ENCODE measurements at places on chromosomes 13 and 19.
A peak's percentile ranks its signal among the peaks of the same experiment; 100 is the strongest.

GRCh38 chr19:4493104-4493928 lies 21.2 kb downstream of the HDGFL2 start:
- no peak for DNase-seq

DNA sequence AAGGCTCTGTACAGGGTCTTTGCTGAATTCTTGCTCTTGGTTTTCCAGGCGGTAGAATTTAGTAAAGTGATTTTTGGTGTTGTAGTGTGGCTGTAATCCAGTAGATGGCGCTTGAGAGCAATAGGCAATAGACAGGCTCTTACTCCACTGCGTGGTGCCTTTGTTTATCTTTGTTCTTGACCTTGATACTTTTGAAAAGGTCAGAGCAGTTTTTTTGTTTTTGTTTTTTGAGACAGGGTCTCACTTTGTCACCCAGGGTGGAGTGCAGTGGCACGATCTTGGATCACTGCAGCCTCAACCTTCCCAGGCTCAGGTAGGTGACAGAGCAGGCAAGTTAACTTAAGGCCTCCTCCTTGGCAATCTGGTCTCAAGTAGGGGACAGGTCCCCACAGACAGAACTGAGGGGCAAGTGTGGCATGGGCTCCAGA lies 12.2 kb upstream of the LILRA5 start:
- peak; percentile 25 for DNase-seq

DNA sequence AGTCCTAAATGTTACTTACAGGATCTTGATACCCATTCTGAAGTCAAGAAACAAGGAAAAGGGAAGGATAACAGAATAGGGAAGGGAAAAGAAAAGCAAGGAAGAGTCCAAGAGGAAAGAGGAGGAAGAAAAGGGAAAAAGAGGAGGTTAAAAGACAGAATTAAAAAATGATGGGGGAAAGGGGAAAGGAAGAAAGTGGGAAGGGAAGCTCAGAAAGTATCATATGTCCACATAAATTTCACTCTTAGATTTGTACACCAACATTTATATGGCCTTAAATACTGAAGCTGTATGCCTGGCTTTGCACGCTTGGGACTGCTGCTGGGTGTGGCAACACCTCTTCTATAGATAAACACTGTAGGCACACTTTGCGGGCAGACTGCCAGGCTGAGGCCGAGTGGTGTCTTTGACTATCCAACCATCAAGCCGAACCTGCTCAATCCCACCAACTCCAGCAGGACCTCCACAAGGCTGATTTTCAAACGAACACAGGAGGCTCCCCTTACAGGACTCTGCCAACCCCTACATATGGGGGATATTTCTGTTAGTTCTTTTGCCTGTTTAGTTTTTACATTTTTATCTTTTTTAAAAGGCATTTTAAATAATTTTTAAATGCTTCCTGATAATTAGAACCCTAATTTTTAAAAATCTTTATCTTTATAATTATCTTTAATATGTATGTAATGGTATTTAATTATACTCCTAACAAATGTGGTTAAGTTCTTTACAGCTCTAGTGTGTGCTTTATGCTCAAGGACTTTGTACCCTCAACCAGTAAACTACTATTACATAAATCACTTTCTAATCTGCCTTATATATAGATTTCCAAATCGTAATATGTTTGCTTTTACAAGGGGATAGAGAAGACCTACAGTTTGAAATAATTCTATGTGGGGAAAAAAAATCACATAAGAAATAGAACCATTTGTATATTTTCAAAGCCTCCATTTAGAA lies 154.2 kb downstream of the DIAPH3 start:
- DNase-seq, result no peak

DNA sequence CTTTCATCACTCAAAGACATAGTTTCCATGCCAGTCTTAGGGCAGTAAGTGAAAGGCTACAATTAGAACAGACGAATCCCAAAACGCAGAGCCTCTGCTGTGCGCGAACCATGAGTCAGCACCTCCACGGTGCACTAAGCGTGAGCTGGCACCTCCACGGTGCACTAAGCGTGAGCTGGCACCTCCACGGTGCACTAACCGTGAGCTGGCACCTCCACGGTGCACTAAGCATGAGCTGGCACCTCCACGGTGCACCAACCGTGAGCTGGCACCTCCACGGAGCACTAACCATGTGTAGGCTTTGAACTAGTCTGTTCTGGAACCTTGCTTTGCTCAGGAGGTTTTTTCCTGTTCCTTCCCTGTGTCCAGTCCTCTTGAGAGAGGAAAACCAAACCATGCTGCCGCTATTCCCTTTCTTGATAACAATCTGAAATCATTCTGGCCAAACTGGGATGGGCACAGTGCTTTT lies 120.6 kb downstream of the IRS2 start:
- DNase-seq, result no peak

DNA sequence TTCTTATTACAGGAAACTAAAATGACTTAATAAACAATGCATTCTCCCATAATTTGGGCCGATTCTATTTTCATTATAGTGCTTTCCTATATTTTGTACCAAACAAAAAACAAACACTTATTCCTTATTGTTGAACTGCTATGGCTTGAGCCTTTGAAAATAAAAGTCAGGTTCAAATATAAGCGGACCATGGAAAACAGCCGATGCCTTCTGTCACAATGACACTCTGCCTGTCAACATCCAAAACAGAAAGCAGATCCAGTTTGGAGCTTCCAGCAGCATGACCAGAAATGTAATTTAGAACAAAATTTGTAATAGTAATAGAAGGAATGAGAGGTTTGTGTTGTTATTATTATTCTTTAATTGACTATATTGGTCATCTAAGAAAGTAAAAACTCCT lies 194.5 kb downstream of the LHFPL6 start:
- DNase-seq, result no peak

DNA sequence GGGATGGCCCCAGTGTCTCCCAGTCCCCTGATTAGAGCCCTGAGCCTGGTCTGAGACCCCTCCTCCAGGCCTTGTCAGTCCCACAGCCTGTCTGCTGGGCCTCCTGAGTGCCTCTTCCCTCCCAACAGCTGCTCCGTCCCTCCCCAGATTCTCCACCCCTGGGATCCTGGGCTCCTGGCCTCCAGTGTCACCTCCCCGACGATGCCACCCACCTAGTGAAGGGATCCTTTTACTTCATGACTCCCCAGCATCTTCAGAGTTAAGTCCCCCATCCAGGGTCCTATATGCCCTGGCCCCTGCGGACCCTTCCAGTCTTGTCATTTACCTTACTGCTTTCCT lies 4.4 kb upstream of the PRX start:
- no peak for DNase-seq

Data from activated CD4-positive, alpha-beta T cell treated with anti-CD3 and anti-CD28 coated beads, Interleukin-2, amount 50 U/mL, for 4 hours (primary cell).